ENCODE measurements at places on chromosomes 2 and 18.

DNA sequence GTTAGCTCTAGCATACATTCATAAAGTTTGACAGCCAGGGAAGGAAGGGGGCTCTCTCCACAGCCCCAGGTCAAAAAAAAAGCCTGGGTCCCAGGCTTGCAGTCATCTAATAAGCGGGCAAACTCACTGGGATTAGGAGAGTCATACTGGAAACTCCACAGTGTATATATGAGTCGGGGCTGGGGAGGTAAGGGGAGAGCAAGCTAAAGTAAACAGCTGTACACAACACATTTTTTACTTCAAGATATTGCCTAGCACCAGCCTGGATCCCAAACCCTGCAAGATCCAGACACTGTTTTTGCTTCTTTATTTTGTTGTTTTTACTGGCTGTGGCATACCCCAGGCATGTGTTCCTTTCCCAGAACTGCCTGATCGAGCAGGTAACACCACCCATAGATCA lies 291.3 kb upstream of the TANK start:
- peak; percentile 15 for DNase-seq

- peak; percentile 86 for DNase-seq
These were observed 109.0 kb downstream of the COL6A3 start for GRCh38 chr2:237304763-237305514.

DNA sequence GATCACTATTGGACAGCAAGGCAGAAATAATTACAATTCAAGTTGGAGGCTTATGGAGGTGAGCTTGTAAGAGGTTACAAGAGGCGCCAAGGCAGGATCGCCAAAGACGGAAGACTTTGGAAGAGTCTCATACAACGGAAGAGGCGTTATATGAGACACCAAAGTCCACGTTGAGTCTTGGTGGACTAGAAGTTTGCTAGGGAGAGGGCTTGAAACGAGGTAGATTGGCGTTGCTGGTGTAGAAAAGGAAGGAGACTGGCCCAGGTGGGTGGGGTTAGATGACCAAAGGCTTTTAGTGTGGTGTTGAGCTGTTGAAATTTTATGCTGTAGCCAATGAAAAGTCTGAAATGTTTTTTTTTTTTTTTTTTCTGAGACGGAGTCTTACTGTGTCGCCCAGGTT lies 1.4 kb downstream of the MSH2 start:
- DNase-seq, result no peak

DNA sequence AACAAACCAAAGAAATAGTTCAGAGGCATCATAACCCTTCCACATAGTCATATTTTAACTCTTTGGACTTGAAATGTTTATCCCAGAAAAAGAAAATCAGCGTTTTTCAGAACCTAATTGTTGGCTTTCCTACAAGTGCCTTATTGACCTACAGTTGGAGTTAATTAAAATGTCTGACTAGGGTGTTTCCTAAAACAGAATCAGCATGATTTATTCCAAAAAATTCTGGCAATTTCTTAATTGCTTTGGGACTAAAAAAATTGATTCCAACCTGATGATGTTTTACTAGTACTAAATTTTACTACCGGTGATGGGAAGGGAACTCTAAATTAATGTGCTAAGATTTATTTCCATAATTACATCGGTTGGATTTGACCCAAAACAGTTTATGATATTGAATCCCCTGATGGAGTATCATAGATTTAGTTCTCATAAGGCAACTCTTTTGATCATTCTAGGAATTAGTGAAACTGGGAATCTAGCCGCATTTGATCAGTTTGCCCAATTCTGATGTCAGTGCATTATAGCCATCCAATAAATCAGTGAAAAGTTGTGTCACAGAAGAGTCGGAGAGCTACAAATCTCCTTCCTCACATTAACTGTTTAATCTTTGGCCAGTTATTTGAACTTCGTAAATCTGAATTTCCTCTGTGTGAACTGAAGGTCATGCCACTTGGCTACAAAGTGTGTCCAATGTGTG lies 134.3 kb upstream of the DSEL start:
- DNase-seq, result no peak

DNA sequence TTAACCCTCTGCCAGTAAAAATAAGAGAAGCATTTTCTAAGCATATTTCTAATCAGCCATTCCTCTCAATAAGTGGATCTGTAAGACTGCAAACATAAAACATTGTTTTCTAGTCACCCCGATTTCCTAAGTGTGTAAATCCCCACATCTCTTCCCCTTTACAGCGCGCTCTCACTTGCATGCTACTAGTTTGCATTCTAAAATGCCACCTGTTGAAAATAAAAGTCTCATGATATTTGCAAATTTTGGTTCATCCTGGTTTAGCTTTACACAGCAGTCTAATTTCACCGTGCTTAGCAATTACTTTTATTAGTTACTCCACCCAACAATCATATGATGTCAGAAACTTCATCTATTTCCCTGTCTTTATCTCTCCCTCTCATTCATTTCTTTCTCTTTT lies 1230.7 kb upstream of the ZEB2 start:
- no peak for DNase-seq

DNA sequence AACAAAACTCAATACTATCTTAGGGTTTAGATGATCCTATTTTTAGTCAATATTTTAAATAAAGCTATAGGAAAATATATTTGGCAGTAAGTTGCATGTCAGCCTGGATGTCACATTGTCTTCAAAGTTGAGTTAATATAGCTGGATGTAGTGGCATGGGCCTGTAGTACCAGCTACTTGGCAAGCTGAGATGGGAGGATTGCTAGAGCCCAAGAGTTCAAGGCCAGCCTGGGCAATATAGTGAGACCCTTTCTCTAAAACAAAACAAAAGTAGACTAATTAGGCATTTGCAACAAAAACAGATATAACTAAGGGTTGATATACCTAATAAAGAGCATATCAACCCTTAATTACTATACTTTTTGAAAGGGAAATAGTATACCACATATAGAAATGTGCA lies 254.6 kb upstream of the KCNJ3 start:
- no peak for DNase-seq

- DNase-seq, result no peak
These were observed 82.9 kb downstream of the ZCCHC2 start for GRCh38 chr18:62605685-62606084.

- peak; percentile 26 for DNase-seq
These were observed 84.2 kb upstream of the STPG4 start for GRCh38 chr2:47239119-47239969.

GRCh38 chr2:73255007-73255644 lies 21.0 kb downstream of the CCT7 start:
- no peak for DNase-seq

- peak; percentile 61 for DNase-seq
These were observed 30.9 kb upstream of the REEP1 start for GRCh38 chr2:86368161-86368824.

DNA sequence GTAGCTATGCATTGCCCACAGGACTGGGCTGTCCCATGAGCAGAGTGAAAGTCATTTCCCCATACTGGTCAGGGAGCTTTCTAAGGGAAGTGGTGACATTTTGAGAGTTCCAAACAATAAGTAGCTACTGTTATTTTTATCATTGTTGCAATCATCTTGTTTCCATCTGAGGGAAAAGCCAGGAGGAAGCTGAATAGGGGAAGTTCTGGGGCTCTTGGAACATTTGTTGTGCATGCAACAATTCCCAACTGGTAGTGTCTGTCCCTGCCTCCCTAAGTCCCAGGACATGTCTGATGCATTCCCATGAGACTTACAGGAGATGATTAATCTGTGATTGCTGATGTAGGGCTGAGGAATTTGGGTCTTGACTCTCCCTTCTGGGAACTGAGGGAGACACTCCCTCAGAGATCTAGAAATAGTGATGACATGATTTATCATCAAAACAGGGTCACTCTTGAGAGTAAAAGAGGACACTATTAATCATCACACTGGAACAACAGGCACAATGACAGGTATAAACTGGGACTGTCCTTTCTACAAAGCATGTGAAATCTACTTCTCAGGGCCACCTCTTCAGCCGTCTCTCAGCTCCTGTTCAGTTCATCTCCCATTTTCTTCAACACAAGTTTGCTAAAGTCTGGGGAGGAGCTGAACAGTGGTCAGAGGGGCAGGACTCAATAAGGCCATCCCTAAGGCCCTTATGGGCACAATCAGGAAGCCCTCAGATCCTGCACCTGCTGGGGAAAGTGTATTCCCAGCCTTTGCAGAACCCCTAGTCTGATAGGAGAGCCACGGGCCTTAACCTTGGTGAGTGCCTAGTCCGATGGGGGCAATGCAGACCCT lies 28.0 kb upstream of the MARCO start:
- DNase-seq, result no peak

GRCh38 chr2:173132531-173132930 lies 56.9 kb downstream of the MAP3K20 start:
- no peak for DNase-seq

DNA sequence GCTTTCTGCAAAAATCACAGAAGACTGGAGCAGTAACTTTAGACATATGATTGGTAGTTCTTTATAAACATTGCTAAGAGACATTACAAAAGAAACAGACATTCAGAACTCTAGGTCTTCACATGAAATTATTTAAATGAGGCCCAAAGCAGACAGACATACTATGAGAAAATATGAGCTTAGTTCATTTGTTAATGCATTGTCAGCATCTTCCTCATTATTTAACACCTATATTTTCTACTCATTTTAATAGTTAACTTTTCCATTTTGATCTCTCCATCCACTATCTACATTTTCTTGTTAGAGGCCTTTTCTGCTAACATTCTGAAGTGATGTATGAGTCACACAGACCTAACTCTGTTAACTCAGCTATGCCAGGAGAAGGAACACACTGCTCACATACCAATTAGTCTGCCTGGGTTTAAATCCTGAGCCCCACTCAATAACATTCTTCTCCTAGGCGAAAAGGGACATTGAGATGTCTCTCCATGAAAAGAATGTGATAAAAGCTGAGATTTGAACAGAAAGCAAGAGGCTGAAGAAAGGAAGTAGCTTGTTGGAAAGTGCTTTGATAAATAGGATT lies 400.3 kb upstream of the PKDCC start:
- peak; percentile 38 for DNase-seq

DNA sequence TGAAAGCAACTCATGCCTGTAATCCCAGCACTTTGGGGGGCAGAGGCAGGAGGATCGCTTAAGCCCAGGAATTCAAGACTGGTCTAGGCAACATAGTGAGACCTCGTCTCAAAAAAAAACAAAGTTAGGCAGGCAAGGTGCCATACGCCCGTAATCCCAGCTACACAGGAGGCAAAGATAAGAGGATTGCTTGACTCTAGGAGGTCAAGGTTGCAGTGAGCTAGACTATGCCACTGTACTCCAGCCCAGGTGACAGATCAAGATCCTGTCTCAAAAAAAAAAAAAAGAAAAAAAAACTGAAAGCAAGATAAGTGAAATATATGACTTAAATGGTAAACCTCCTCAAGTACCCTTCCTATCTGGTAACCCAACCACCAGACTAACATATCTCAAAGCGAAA lies 59.8 kb downstream of the USP34 start:
- no peak for DNase-seq

GRCh38 chr2:232835687-232836208 lies 34.3 kb upstream of the SNORC start:
- no peak for DNase-seq

- DNase-seq, result peak; percentile 88
These were observed 83.0 kb downstream of the STPG4 start for GRCh38 chr2:47072018-47072691.

DNA sequence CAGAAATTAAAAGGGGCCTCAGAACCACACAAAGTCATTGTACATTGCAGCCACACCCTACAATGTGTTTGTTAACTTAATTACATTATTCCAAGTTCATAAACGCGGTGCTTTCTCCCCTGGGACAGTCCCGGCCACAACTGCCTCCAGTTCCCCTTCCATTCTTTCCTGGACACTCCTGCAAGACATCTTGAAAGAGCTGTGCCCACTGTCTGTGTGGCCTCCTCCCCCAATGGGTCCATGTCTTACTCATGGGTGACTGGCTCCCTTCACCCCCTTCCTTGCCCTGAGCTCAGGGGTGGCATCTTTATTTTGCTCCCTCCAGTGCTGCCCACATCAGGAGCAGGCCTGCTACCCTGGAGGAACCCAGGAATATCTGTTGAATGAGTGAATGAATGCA lies 287.7 kb downstream of the MYT1L start:
- DNase-seq, result no peak

- DNase-seq, result peak; percentile 42
These were observed 146.4 kb downstream of the IRS1 start for GRCh38 chr2:226652983-226653765.

- peak; percentile 32 for DNase-seq
These were observed 3.5 kb downstream of the NBEAL1 start for GRCh38 chr2:203018181-203018580.

- no peak for DNase-seq
These were observed 935.6 kb upstream of the FANCL start for GRCh38 chr2:59176737-59177136.

DNA sequence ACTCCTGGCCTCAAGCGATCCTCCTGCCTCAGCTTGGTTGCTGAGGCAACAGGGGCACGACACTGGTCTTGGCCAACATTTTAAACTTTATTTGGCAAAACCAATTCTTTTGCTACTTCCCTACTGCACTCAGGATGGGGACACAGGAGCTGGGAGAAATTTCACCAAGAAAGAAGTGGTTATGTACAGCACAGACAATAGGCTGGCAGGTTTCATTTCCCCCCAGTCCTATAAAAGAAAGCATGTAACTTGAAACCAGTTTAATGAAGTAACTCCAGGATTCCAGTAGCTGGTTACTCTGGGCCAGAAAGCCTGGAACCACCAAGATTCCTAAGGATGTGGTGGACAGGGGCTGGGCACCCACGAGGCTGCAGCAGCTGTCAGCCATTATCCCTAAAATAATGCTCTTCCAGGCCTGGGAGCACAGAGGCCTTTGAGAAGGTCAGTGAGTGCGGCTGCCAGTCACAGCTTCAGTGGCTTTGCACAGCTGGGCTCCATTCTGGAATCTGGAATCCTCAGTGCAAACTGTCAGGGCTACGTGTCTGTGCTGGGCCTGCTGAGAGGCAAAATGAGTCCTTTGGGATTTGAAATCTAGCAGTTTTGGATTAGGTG lies 142.3 kb upstream of the ITGA6 start:
- peak; percentile 76 for DNase-seq

Measured in astrocyte of the hippocampus (primary cell).